ENCODE measurements at places on chromosomes 13 and 19. TPM values are rescaled to one million over a fixed set of nuclear protein-coding genes. Genes with fewer than 3 reads are reported as not detected.
A peak's percentile ranks its signal among the peaks of the same experiment; 100 is the strongest.

SHISA2 gene
- total RNA-seq, result 3.7 TPM

NFIX gene
- 65.0 TPM for total RNA-seq

GRCh38 chr19:32720216-32720935 is 809 bp downstream of the TDRD12 start:
- H3K36me3 ChIP-seq, result no peaks in the 10 kb centered on the region
- no peaks in the 10 kb centered on the region for H3K4me1 ChIP-seq
- H3K27ac ChIP-seq, result no peak overlapping the region

GRCh38 chr13:110322126-110322827 is 15.2 kb downstream of the COL4A2 start:
- H3K36me3 ChIP-seq, result peaks cover 2% of the 10 kb centered on the region
- no peaks in the 10 kb centered on the region for H3K27me3 ChIP-seq
- H3K27ac ChIP-seq, result peak overlapping the region; percentile 14
- peaks cover 34% of the 10 kb centered on the region for H3K4me1 ChIP-seq

SHISA7 gene
- total RNA-seq, result not detected

- H3K4me1 ChIP-seq, result peaks cover 3% of the 10 kb centered on the region
- H3K27ac ChIP-seq, result no peak overlapping the region
- H3K36me3 ChIP-seq, result no peaks in the 10 kb centered on the region
- no peaks in the 10 kb centered on the region for H3K27me3 ChIP-seq
These were observed 203.0 kb downstream of the KCTD12 start for GRCh38 chr13:76683168-76683567.

DNA sequence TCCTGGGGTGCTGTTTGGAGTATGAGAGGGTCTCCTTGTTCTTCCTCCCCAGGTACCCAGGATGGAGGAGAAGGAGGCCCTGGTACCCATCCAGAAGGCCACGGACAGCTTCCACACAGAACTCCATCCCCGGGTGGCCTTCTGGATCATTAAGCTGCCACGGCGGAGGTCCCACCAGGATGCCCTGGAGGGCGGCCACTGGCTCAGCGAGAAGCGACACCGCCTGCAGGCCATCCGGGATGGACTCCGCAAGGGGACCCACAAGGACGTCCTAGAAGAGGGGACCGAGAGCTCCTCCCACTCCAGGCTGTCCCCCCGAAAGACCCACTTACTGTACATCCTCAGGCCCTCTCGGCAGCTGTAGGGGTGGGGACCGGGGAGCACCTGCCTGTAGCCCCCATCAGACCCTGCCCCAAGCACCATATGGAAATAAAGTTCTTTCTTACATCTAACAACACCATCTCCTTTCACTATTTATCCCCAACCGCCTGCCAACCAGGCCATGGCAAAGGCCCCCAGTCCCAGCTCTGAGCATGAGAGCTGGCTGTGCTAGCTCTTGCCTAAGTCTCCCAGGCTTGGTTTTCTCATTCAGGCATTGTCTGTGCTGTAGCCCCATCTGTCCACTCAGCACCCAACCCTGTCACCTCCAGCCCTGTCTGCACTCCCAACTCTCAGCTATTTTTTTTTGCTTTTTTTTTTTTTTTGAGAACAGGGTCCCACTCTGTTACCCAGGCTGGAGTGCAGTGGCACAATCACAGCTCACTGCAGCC is 11.2 kb downstream of the DKKL1 start:
- H3K4me1 ChIP-seq, result no peaks in the 10 kb centered on the region
- H3K27ac ChIP-seq, result no peak overlapping the region
- H3K36me3 ChIP-seq, result no peaks in the 10 kb centered on the region
- no peaks in the 10 kb centered on the region for H3K27me3 ChIP-seq
- no peak for DNase-seq

NLRP5 gene
- total RNA-seq, result not detected

GRCh38 chr19:38360351-38360750 is 14.0 kb upstream of the PSMD8 start:
- DNase-seq, result no peak
- peaks cover 7% of the 10 kb centered on the region for H3K27me3 ChIP-seq
- H3K27ac ChIP-seq, result no peak overlapping the region
- no peak overlapping the region for H3K4me3 ChIP-seq
- no peaks in the 10 kb centered on the region for H3K36me3 ChIP-seq
- no peaks in the 10 kb centered on the region for H3K4me1 ChIP-seq

DNA sequence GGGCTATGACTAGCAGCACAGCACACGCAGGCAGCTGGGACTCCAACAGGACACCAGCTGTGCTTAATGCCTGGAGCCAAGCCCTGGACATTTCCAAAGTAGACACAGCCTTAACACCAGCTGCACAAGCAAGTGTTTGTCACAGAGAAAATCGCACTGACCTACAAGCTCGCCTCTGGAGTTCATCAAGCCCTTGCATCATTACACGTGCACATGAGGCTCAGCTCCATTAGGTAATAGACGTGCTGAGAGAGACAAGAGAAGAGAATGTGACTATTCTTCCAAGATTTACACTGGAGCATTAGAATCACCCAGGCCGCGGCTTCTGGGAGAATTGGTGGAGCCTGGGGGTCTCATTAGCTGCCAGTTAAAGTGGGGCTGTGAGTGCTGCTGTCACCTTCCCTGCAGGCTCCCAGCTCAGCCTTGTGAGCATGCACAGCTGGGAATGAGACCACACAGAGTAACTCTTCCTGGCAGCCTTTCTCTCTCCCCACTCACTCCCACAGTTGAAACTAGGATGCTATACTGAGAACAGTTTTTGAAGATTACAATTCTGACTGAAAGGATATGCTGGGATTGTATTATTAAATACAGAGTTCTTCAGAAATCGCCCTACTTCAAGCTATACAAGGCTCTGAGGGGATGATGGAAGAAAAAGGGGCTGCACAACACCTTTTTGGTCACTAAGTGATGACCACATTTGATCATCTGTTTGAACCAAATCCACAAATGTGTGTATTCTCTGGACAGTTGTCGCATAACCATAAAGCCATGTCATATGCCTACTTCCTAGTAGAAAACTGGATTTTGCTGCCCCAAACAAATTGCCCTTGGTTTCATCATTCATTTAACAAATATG is 10.5 kb downstream of the STOML3 start:
- no peak overlapping the region for H3K27ac ChIP-seq
- no peak overlapping the region for H3K4me3 ChIP-seq
- H3K27me3 ChIP-seq, result no peaks in the 10 kb centered on the region
- H3K4me1 ChIP-seq, result no peaks in the 10 kb centered on the region
- no peaks in the 10 kb centered on the region for H3K36me3 ChIP-seq

DNA sequence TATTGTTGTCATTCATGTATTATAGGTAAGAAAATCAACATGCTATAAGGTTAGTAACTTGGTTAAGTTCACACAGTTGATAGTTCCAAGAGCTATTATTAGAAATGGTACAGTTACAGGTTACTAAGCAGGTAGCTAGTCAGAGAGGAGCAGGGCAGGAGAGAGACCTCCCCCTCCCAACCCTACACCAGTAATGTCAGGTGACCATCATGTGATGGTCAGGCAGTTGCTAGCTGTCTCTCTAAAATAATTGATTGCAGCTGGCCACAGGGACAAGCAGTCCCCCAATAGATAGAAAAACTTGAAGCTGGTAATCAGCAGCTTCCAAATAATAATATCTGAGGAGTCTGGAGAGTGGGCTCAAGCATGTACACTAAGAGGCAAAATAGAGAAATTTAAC is 14.6 kb downstream of the SLITRK1 start:
- DNase-seq, result no peak
- no peaks in the 10 kb centered on the region for H3K36me3 ChIP-seq
- H3K4me1 ChIP-seq, result no peaks in the 10 kb centered on the region
- no peak overlapping the region for H3K4me3 ChIP-seq

DNA sequence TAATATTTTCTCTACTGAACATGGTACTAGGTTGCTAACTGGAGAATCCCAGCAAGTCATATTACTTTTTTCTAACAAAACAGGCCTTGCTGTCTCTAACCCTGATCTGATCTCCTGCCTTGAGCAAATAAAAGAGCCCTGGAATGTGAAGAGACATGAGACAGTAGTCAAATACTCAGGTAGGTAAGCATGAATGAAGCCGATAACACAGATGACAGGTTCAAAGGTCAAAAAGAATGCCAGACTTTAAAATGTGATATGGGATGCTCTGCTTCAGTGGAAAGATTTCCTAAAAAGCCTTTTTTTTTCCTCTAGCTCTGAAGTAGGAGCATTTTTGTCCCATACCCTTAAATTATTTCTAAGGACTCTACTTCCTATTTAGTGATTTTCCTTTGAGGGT is 28.7 kb downstream of the ZNF726 start:
- H3K36me3 ChIP-seq, result no peaks in the 10 kb centered on the region
- no peak overlapping the region for H3K27ac ChIP-seq
- no peaks in the 10 kb centered on the region for H3K4me1 ChIP-seq
- no peaks in the 10 kb centered on the region for H3K27me3 ChIP-seq

Data from kidney (tissue), 22 donors.